ENCODE measurements at places on chromosomes 5 and 9.

GRCh38 chr5:43227655-43228054, 35.6 kb downstream of the NIM1K start:
- DNase-seq: no peak

- DNase-seq: no peak
These were observed 66.6 kb upstream of the IFNK start for GRCh38 chr9:27457445-27457844.

DNA sequence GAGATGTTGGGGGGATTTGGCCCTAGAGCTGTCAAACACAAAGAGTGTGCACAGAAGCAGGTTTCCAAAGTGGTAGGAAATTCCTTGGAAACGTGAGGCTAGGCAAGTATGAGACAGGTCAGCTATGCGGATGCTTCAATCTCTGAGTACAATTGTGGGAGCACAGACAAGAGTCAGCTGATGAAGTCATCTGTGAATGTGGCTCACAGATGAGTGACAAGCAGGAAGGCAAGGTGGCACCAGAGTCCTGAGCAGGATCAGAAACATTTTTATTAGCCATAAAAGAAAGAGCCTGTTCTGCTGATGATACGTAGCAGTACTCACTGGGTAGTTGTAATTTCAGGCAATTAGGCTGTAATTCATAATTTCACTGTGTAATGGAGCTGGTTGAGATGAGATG, 117.0 kb downstream of the DCP2 start:
- no peak for DNase-seq

GRCh38 chr9:95343725-95344287, 26.3 kb upstream of the FANCC start:
- no peak for DNase-seq

DNA sequence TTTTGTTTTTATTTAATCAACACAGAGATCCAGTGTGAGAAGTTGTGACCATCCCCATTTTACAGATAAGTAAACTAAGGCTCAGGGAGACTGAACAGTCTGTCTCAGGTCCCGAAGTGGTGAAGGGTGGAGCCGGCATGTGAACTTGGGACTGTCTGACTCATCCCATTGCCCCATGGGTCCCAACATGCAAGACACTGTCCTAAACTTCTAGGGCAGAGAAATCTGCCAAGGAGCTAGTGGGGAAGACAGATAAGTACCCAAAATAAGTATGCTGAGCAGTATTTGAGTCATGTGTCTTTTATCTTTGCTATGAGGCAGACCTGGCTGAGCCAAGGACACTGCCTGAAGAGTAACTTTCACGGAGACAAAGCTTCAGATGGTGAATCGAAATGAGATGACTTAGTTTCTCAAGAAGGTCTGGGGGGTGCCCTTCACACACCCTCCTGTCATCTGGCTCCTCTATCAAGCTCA, 64.3 kb upstream of the SLC25A51 start:
- DNase-seq: no peak

GRCh38 chr5:108867656-108868055, 120.0 kb downstream of the FER start:
- no peak for DNase-seq

DNA sequence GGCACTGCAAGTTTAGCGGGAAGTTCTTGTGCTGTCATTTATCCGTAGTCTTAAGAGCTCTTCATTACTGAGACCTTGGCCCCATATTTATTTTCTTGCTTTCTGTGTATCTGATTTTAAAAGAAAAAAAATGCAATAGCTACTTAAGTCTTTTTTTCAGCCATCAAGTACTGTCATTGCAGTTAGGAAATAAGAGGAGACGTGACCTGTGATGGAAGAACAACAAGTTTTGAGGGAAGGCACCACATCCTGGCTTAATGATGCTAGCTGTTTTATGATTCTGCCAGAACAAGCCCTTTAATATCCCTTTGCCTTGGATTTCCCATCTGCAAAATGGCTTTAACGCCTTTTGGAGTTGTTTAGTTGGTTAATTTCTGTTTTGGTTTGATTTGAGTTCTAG, 3.8 kb downstream of the RGMB start:
- DNase-seq: no peak

- DNase-seq: no peak
These were observed 4.8 kb upstream of the NRARP start for GRCh38 chr9:137306850-137307254.

DNA sequence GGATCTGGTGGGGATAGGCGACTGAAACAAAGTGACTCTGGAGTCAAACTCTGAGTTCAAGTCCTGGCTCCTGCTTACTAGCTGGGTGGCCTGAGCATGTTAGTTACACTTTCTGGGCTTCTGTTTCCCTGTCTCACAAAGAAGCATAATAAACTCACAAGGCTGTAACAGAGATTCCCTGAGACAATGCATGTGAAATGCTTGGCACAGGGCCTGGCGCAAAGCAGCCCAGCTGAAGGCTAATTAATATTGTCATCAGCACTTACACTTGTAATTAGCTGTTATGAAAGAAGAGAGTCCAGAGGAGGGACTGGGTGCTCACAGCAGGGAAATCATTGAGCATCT, 64.1 kb upstream of the SPOCK1 start:
- DNase-seq: no peak

DNA sequence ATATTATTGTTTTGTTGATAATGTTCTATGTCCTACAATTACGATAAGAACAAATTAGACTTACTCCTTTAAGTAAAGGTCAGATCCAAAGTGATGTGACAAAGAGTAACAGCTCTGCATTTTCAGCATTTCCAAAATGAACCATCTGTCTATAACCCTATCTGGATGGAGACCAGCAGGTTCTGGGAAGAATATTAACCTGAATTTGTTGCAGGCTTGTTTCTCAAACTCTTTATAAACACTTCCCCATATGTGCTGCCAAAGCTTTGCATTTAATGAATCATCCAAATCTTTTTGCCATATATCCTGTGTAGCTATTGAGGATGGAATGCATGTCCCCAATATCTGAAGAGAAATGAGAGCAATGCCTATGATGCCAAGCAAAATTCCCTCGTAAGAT, 198.9 kb upstream of the SLC27A6 start:
- DNase-seq: no peak

GRCh38 chr5:139681112-139681458, 32.9 kb downstream of the CXXC5 start:
- DNase-seq: no peak

GRCh38 chr5:119862619-119863018, 233.3 kb downstream of the FAM170A start:
- no peak for DNase-seq

- no peak for DNase-seq
These were observed 51.3 kb upstream of the PITX1 start for GRCh38 chr5:135085133-135085935.

DNA sequence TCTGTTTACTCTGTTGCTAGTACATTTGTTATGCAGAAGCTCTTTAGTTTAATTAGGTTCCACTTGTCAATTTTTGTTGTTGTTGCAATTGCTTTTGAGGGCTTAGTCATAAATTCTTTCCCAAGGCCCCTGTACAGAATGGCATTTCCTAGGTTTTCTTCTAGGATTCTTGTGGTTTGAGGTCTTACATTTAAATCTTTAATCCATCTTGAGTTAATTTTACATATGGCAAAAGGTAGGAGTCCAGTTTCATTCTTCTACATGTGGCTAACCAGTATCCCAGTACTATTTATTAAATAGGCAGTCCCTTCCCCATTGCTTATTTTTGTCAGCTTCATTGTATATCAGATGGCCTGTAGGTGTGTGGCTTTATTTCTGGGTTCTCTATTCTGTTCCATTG, 792.4 kb downstream of the PTPRD start:
- no peak for DNase-seq

GRCh38 chr9:28707616-28708015, 1134.3 kb upstream of the C9orf72 start:
- no peak for DNase-seq

DNA sequence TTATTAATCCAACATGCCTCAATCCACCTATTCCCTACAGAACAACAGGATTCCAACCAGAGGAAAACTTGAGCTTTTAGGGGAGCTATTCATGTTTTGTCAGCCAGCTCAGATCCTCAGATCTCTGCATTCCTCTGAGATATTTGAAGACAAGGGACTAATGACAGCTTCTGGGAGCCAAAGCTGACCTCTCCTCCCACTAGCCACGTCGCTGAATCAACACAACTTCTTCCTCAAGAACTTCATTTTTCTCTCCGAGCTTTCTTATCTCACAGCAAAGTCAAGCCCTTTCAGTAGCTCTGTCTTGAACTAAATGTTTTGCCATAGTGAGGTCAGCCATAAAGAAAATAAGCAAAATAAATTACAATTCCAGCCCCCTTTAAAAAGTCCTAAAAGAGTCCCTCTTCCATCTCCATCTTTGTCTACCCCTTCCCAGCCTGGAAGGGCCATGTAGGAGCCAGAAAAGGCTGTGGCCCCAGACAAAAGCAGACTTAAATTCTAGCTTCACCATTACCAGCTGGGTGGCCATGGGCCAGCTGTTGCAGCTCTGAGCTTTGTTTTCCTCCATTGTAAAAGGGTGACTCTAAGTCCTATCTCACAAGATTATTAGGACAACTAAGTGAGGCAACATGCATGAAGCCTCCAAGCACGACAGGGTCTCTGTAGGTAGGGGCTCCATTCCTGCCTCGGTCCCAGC, 65.0 kb downstream of the HSD17B3 start:
- no peak for DNase-seq

DNA sequence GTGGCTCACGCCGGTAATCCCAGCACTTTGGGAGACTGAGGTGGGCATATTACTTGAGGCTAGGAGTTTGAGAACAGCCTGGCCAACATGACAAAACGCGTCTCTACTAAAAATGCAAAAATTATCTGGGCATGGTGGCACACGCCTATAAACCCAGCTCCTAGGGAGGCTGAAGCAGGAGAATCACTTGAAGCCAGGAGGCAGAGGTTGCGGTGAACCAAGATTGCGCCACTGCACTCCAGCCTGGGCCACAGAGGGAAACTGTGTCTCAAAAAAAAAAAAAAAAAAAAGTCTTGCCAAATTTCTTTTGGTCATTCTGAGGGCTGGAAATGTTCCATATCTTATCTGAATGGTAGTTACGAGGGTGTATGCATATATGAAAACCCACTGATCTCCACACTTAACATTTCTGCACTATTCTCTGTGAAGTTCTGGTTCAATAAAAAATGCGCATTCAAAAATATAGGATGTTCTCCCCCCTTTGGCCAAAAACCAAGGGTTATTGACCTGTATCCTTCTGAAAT, 13.5 kb upstream of the NIPAL4 start:
- no peak for DNase-seq

- no peak for DNase-seq
These were observed 58.8 kb upstream of the RAD23B start for GRCh38 chr9:107224252-107224651.

- no peak for DNase-seq
These were observed 9.6 kb downstream of the LRRC8A start for GRCh38 chr9:128891321-128892220.
